Activated effector memory CD4-positive, alpha-beta T cell treated with Interleukin-2 at 50 U/mL for 16 hours (primary cell): ENCODE measurements at places on chromosomes 6 and 20.
A peak's percentile ranks its signal among the peaks of the same experiment; 100 is the strongest.

DNA sequence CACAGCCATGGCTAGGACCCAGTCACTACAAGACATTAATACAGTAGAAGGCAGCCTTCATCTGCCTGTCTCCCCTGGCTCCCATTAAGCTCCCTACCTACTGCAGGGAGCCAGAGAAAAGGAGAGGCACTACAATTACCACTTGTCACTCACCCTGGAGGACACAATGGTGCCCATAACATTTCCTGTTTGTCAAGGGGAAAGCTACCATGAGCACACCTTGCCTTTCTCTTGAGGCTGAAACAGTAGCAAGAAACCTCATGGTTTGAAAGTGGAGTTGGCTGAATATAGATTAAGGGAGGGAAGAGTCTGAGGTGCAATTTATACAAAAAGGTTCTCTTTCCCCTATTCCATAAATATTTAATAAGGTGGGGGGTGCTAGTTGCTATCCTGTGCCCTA is 27.9 kb downstream of the STK38 start:
- no peak for DNase-seq

DNA sequence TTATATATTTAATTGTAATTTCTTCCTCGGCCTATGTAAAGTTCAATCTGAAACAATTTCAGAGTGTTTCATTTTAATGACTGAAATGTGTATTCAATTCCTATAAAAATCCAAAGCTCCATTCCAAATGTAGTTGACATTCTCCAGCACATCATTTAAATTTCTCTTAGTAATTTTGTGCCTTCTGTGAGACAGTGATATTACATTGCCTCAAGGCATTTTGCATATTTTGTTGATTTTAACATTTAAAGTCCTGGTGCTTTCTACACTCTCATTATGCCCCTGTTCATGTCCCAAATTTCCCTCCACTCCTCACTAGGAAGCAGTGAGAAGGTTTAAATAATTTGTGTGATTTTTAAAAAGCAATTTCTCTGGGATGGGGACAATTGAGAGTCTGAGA is 34.1 kb upstream of the THEMIS start:
- no peak for DNase-seq

DNA sequence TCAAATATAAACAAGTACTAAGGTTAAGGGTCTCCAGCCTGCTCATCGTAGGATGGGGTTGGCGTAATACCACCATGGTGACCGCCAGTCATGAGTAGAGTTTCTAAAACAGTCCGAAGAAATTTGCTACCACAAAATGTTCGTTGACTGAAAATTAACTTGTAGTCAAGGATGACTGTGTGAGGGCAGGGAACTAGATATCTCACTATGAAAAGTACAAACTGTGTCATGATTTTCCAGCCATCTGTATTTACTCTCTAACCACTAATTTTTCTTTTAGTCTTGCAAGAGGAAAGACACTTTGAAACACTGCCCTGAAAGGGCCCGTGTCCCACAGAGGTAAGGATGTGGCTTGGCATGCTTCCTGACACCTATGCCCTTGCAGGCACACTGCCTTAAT is 99.7 kb downstream of the IRF4 start:
- peak; percentile 37 for DNase-seq

GRCh38 chr6:37007340-37008043 is 2.0 kb downstream of the FGD2 start:
- no peak for DNase-seq

GRCh38 chr20:37850724-37851355 is 52.1 kb upstream of the VSTM2L start:
- DNase-seq = no peak

DNA sequence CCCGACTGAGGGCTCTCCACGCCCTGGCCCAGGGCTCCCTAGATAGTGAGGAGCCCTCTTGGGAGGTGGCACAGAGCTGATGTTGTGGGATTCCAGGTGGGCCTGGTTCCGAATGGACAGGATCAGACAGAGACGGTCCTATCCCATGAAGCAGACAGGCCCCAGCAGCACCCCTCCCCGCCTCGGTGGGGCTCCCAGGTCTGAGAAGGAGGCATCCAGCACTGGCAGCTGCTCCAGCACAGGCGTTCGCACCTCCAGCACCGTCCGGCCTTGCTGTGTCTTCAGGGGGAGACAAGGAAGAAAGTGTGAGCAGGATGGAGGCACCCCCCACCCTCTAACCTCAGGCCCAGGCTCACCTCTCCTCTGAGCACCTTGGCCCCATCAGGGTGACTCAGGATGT is 28.7 kb downstream of the COL11A2 start:
- no peak for DNase-seq

DNA sequence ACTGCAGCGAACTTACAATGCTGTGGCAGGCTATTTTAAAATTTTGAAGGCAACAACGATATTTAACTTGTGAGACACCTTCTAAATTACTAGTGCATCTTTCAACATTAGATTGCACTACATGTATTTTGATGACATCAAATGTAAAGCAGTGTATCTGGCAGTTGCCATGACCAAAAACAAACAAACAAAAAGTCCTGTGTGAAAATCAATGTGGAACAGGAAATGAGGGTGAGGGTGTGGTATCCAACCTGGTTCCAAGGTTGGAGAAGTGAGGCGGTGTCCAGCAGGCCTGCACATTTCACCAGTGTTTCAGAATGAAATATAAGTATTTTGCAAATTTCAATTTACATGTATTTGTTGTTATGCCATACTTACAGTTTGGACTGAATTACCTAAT is 112.0 kb downstream of the LAMP5 start:
- DNase-seq = no peak

DNA sequence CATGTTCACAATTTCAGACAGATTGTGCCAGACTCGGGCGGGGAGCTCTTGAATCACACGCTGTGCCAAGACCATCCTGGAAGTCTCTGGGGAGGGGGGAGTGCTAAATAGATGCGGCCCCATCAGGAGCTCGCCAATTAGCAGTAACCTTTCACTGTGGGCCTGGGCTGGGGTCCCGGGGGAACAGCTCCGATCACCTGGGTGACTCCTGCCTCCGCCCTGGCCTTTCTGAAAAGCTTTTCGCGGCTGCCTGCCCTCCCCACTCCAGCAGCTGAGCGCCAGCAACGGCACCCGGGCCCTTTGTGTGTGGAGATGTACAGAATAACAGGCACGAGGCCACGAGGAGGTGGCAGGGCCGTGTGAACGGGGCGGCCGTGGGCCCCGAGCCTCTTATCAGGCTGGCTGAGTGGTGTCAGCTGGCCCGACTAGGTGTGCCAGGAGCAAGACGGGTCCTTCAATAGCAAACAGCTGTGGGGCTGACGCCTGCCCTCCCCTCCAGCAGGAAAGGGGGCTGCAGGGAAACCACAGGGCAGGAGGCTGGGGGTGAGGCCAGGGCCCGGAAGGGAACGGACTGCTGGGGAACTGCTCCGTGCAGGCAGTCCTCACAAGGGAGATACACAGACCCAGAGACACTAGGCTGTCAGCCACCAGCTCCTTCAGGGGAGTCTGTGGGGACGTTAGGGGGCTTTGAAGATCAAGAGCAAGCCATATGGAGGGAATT is 56.8 kb downstream of the NOL4L start:
- no peak for DNase-seq

GRCh38 chr20:9344083-9344920 is 170.1 kb upstream of the LAMP5 start:
- no peak for DNase-seq

GRCh38 chr20:40335901-40336351 is 353.1 kb downstream of the MAFB start:
- DNase-seq = no peak
